ENCODE measurements at places on chromosomes 12 and 14.

DNA sequence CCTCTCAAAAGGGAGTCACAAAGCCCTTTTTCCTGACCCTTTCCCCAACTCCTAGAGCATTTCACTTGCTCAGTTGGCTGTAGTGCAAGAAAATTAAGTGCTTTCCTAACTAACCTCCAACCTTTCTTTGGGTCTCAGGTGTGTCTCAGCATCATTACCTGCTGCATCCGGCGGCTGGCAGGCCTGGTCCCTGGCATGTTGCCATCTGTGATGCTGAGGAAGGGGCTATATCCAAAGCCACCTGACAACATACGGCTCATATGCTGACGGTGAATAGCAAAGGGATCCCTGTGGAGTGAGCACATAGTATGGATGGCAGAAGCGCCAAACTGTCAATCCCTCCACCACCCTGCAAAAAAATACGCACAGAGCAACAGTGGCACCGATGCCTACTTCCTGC lies 1.2 kb downstream of the MLF2 start:
- DNase-seq: no peak

DNA sequence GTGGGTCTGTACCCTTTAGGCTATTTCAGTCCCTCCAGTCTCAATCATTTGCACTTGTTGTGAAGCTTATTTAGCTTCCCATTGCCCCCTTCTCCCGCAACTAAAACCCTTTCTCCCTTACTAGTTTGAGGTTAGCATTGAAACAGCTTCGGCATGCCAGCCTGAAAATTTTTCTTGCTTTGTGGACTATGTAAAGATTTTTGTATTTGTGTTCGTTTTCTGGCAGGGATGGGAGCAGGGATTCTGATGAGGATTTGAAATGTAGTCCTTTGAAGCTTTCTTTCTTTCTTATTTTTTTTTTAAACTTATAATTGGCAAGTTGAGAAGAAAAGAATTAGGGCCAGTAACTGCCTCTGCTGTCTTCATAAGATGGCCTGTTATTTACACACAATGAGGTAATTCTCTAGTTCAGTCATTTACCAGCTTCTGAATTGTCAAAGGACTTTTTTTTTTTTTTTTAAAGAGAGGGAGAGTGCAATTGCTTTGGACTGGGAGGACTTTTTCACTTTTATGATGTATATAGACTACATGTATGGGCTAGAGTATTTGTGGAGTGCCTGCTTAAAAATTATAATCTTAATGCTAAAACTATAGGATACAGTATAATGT lies 29.0 kb downstream of the PALS1 start:
- DNase-seq: no peak

DNA sequence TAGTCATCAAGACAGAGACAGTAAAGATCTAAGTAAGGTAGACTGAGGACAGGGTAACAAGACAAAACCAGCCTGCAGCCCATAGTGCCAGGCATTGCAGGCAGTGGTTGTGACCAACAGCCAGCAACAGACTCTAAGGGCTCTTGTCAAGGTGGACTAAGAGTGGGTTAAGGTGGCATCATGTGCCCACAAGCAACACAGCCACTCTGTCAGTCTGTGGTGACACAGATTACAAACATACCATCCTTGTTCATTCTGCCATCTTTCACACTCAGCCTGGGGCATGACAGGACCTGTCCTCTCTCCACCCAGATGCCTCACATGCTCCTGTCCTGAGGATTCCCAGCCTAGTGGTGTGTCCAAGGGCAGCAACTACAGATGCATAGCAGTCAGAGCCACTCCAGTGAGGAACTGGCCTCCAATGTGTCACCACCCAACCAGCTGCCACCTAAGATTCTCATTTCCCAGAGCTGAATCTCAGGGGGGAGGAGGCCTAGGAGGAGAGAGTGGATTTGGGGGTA lies 28.3 kb downstream of the VDR start:
- DNase-seq: no peak

- peak; percentile 93 for DNase-seq
These were observed at the start of gene MIPOL1 for GRCh38 chr14:37197421-37198272. Gene MIPOL1 (plus strand): TSS chr14:37197937. CDS start chr14:37247889, 49,952 bp downstream.

DNA sequence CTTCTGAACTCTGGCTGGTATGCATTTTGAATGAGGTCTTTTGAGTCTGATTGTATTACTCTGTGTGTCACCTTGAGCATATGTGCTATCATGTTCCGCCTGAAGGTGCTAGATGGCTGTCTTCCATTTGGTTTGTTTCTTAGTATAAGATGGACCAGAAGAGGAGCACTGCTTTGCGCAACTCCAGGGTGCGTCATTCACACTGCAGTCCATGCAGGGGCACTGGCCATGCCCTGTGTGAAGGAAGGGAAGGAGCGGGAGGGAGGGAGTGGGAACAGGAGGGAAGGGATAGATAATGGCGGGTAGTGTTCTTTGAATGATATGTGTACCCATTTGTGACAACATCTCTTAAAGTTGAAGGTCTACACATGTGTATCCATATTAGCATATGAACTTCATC lies 8.2 kb downstream of the ZFHX2 start:
- DNase-seq: no peak

- DNase-seq: no peak
These were observed 538.7 kb upstream of the TMEM132C start for GRCh38 chr12:127728285-127728684.

DNA sequence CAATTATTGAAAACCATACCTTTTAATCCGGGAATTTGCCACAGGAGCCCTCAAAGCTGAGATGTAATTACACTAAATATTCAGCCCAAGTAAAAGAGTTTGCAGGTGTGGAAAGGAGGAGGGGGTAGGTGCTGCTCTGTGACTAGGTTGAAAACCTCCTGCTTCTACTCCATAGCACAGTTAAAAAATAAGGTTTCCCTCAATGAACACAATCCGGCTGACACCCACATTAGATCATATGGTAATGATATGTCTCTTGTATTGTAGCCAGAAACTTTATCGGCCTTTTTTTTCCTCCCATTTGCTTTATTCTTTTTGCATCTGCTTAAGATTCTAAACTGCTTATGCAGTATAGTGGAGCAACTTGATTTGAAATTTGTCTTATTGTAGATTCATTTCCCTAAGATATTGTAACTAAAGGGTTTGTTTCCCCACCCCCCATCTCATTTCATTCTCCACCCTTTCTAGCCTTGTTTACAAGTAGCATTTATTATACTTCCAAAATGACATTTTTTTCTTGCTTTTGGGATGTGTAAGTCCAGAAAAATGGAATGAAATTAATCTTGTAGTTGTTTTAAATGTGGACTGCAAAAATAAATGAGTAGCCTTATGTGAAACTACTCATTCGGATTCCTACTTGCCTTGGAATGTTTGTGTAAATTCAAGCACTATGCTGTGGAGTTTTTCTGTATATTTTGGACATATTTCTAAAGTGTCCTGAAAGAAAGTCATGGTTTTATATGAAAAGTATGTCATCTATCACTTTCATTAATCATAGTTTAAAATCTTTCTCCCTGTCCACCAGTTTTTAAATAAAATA lies at the start of gene DCN:
DCN (minus strand) TSS at position 182 of the 820 bp plus-strand sequence. CDS start 4,265 bp downstream, outside the sequence.
- peak; percentile 41 for DNase-seq

DNA sequence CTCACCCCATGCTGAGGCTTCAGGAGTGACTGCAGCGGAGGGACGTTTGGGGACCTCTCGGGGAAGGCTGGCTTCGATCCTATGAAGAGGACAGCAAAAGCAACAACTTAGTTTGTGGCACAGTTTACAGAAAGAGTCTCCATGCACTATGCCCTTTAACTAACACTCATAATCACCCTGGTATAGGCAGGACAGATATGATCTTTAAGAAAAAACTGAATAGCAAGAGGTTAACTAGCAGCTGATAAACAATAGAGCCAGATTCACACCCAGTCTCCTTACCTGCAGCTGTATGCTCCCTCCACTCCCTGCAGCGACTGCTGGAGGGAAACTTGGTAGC lies 27.4 kb downstream of the TMEM63C start:
- DNase-seq: no peak

- DNase-seq: no peak
These were observed 66.3 kb downstream of the RBM19 start for GRCh38 chr12:113899561-113900471.

- no peak for DNase-seq
These were observed 240.3 kb upstream of the TMPO start for GRCh38 chr12:98275131-98275475.

DNA sequence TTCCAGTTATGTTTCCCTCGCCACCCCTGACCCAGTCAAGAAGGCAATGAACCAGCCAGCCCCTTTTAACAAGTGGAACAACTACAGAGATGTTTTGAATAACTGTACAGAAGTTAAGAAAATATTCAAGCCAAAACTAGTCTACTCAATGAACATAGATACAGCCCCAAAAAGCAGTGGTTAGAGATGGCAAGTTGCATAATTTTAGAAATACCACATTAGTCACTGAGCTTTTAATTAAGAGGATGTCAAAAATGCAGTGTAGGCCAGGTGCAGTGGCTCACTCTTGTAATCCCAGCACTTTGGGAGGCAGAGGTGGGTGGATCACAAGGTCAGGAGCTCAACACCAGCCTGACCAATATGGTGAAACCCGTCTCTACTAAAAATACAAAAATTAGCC lies 27.2 kb downstream of the PROX2 start:
- no peak for DNase-seq

- no peak for DNase-seq
These were observed 724.6 kb upstream of the TMEM132C start for GRCh38 chr12:127542391-127542790.

GRCh38 chr14:103679351-103679750 lies 35.9 kb downstream of the XRCC3 start:
- peak; percentile 46 for DNase-seq

DNA sequence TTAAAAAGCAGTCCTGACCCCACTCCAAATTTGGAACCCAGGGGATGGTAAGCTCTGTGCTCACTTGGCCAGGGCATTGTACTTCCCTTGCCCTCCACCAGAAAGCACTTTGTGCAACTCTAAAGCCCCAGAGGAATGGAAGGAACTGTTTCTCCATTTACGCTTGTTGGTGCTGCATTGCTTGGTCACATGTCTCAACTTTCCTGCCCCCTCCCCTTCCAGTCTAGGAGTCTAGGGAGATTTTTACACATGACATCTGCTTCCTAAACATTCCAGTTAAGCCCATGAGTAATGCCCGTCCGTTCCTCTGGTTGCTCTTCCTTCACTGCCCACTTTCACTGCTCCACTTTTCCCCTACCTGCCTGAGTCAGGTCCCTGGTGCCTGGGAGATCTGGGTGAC lies 92.6 kb upstream of the MAP1LC3B2 start:
- no peak for DNase-seq

DNA sequence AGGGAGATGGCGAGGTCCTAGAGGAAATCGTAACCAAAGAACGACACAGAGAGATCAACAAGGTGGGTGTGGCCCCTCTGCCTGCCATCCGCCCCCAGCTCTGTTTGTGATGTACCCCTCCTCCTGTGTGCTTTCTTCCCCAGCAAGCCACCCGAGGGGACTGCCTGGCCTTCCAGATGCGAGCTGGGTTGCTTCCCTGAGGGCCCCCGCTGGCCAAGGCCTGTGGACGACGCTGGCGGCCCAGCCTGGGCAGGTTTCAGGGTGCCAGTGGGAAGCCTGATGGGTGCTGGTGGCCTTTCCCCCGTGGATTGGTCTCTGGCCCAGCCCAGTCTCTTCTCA lies 2.0 kb downstream of the ARL6IP4 start:
- no peak for DNase-seq

- DNase-seq: peak; percentile 79
These were observed 747 bp downstream of the IRF2BPL start for GRCh38 chr14:77027538-77028383.

Measured in foreskin fibroblast (primary cell).